ENCODE measurements at places on chromosomes 7 and 10.
A peak's percentile ranks its signal among the peaks of the same experiment; 100 is the strongest.

- DNase-seq, result no peak
Measured at GRCh38 chr7:67018940-67019339, 22.3 kb downstream of the TYW1 start.

DNA sequence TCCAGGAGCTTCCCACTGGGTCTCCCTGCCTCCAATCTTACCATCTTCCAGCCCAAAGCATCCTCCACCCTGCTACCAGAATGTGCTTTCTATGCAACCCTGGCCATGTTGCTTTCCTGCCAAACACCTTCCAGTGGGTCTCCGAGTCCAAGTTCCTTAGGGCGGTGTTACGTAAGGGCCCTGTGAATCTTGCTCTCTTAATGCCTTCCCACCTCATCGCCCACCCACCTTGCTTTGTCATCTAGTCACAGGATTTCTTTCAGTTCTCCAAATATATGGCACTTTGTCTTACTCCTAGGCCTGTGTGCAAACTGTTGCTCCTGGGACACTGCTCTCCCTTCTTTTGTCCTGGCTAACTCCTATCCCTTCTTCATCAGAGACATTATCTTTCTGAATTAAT, 344.5 kb downstream of the RPS24 start:
- no peak for DNase-seq

DNA sequence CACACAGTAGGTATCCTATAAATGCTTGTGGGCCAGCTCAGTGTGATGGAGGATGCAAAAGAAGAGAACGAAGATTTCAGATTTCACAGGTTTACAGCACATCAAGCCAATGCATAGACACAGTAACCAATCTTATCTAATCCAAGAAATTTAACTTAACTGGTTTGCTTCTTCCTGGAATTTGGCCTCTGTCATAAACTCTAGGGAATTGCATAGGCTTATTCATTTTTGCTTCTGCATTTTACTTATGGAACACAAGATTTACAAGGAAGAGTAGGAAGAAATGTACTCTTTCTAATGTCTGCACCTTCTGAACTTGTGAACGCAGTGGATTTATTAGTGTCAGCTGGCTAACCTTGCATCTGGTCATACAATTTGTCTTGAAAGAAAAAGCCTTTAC, 389.4 kb upstream of the NPVF start:
- DNase-seq, result no peak

DNA sequence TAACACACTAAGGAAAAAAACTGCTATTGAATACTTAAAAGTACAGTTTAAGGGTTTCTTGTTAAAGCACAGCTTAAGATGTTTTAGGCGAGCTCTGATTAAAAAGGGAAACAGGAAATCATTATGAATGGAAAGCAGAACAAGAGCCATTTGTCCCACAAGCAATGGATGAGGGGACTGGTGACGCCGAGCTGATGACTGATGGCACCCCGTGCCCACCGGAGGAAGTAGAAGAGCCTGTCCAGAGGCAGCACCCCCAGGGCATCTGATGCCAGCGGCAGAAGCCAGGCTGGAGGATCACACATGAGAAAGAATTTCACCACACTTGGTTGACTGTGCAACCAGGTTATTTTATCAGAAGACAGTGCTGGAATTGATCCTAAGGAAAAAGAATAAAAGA, 15.0 kb upstream of the INSIG1 start:
- DNase-seq, result no peak

DNA sequence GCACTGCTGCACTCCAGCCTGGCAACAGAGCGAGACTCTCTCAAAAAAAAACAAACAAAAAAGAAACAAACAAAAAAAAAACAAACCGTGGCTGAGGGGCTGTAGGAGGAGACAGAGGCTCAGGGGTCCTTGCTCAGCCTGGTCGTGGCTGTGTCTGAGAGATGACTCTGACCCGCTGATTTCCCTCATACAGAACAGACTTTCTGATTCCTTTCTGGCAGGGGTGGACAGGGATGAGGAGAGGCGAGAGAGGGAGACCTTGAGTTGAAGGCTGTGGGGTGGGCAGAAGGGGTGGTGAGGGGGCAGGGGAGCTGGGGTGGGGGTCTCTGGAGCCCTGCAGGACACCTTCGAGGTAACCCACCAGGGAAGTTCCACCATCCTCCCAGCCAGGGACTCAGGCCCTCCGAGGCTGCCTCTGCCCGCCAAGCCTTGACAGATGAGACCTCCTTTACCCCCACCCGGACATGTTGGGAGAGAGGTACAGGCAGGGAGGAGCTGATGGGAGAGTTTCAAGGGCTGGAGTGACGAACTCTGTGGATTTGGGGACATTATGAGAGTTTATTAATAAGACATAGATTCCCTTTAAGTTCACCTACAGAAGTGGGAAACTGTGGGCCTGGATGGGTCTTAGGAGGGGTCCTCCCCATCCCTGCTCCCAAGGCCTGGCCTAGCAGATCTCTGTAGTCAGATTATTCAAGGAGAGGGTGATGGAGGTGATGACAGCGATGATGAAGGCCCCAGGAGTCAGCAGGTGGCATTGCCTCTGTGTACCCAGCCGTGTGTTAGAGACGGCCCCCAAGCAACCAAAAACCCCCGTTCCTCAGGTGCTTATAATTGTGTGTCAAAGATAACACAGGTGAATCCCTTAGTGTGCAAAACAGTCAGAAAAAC, 2.0 kb downstream of the MUC12 start:
- DNase-seq, result no peak

DNA sequence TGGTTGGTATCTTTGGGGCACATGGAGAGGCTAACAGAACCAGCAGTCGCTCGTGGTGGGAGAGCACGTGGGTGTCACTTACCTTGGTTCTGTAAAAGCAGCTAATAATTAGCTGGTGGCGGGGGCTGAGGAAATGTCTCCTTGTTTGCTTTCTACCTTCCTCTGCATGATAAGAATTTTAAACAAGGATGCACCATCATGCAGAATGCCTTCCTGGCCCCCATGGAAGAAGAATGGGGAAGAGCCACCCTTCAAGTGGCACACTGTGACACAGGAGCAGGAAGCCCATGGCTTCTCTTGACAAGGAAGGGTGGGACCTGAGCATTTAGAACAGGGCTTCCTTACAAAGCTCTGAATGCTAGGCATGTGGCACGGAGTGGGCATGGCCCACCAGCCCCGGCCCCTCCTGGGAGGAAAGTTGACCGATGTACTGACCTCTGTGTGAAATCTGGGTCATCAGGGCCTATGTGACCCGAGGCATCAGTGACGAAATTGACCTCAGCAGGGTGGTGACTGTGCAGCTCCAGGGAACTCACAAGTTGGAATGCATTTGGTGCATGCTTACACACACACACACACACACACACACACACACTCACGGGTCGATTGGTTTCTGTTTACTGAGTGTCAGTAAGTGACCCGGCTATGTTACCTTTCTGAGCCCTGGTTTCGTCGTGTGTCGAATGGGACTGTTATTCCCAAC, 116.9 kb upstream of the ANLN start:
- peak; percentile 28 for DNase-seq

DNA sequence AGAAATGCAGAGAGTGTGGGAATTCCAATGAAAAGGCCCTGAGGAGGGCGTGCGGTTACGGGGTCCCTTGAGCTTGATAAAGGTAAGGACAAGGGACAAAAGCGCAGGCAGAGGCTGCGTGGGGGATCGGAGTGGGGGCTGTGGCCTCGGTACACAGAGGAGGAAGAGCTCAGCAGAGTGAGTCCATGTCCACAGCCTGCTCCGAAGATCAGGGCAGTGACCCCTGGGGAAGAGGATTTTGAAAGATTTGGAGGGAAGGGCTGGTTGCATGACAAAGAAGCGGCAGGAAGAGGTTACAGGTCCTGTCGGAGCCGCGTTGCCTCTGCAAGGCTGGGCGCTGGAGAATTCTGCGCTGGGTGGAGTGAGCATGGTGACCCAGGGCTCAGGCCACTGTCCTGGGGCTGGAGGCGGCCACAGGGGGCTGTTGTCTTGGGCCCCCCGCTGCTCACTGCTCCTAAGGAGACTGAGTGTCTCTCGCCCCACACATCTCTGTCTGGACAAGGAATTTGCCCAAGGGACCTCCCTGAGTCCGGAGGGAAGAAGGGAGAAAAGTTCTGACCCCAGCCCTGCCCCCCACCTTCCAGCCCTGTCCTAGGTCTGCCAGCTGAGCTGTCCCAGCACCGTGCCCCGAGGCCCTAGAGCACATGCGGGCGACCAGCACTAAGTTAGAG, 69.8 kb upstream of the INSIG1 start:
- peak; percentile 80 for DNase-seq
